ENCODE measurements at places on chromosomes 3 and 15.

GRCh38 chr3:187340578-187340977 is 27.6 kb upstream of the RTP4 start:
- no peak for DNase-seq

- no peak for DNase-seq
Observed at GRCh38 chr3:48588230-48588629, 6.9 kb downstream of the COL7A1 start.

GRCh38 chr3:123841476-123842238 is 42.5 kb downstream of the MYLK start:
- DNase-seq: no peak

GRCh38 chr3:167969548-167969947 is 126.2 kb downstream of the GOLIM4 start:
- no peak for DNase-seq

- no peak for DNase-seq
Observed at GRCh38 chr15:50134524-50135024, 15.5 kb upstream of the ATP8B4 start.

DNA sequence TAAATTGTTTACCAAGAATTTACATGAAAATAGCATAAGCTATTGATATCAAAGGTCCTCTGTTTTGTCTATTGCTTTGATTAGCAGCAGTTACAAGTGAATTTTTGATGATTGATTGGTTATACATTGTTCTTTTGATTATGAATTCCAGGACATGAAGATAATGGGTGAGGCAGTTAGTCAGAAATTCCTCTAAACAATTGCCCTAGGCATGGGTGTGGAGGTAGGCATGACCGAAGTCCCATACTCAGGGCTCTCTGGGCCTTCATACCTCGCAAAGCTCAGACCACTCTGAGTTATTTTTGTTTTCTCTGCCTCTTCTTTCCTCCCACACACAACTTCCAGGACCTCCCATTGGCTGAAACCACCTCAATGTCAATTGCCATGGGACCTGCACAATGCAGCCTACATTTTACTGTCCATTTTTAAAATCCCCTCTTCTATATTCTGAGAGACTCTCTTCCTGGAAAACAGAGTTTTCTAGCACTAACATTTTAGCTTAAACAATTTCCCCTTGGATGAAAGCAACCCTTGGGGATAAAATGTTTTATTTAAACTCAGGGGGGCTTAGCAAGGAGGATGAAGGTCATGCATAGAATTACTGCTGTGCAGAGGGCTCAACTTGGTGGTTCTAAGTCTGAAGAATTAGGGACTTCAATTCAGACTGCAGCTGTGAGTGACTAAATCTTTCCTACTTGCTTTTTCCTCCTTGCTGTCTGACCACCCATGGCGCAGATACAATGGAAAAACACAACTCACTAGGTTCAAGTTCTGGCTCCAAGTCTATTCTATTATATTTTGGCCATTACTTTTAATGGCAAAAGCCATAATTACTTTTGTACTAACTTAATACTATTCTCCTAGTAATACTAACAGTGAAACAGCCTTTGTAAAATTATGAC is 594.8 kb downstream of the NTRK3 start:
- DNase-seq: no peak

- DNase-seq: no peak
Observed at GRCh38 chr3:191246630-191247029, 47.6 kb downstream of the OSTN start.

GRCh38 chr3:186182850-186183249 is 74.0 kb upstream of the ETV5 start:
- DNase-seq: no peak

- DNase-seq: no peak
Observed at GRCh38 chr15:74396146-74396438, 28.6 kb upstream of the CYP11A1 start.

DNA sequence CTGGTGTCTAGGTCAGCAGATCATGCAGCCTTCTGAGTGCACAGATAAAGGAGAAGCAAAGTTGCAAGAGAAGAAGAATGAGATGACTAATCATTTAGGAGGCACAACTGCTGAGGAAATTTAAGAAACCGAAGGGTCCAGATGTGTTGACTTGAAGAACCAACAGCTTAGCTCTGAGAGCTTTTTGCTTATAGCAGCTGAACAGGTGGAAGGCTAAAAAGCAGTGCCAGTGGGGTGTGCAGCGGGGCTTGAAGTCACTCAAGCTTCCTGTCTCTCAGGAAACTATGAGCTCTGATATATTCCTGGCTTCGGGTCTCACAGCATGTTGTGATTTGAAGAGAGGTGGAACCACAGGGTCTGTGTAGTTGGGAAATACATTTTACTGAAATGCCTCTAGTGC is 305.7 kb downstream of the RYR3 start:
- DNase-seq: no peak

GRCh38 chr3:39327746-39328349 is 1.7 kb upstream of the CCR8 start:
- peak; percentile 11 for DNase-seq

DNA sequence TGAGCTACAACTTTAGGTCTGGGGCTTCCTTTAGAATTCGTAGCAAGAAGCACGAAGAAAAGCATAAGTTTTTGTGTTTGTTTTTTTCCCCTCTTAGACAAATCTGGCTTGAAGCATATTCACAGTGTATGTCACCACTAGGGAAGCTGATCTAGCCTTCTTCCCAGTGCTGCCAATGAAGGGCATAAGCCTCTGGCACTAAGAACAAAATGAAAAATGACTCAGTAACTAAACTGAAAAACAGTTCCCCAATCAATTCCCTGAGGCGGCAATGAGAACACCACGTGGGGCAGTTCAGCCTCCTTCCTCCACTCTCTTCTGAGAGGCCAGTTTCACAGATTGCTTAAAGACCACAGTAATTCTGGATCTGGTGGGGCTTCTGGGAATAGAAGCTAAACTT is 338.1 kb downstream of the GAP43 start:
- no peak for DNase-seq

- no peak for DNase-seq
Observed at GRCh38 chr3:196504556-196504955, 988 bp upstream of the RNF168 start.
